Omental fat pad (tissue), 4 donors: ENCODE measurements at places on chromosomes 6 and 20. TPM values are rescaled to one million over a fixed set of nuclear protein-coding genes. Genes with fewer than 3 reads are reported as not detected.

GRCh38 chr20:39111359-39112177, 149.4 kb downstream of the DHX35 start:
- DNase-seq, result no peak

GRCh38 chr6:148518511-148519156, 176.0 kb downstream of the SASH1 start:
- DNase-seq, result no peak

DNA sequence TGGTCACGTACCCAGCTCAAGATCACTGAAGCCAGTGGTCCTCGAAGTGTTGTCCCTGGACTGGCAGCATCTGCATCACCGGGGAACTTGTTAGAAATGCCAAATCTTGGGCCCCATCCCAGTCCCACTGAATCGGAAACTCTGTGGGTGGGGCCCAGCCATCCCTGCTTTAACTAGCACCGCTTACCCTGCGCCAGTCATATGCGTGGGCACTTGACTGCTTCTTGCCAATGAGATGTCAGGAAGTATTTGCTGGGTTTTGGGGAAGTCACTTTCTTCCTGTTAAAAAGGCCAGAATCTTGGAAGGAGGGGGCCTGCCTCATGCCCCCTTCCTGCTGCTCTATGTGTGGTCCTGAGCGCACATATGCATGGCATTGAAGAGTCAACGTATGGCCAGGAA, 11.7 kb upstream of the SULF2 start:
- DNase-seq, result no peak

- no peak for DNase-seq
Measured at GRCh38 chr6:35483490-35483889, 13.4 kb downstream of the TEAD3 start.

DNA sequence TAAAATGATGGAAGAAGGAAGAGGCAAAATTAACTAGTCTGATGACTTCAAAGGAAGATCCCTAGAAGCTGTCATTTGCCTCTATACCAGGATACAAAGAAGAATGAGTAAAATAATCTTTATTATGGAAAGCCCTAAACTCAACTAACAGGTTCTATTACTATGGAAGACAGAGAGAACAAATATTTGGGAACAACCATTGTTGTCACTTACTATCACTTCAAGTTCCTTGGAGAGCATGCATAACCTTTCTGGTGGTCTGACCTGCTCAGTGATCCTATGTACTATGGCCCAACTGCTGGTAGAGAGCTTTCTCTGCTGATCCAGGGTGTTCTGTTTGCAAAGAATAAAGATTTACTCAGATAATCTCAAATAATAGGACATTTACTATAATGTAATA, 62.8 kb upstream of the TASP1 start:
- DNase-seq, result no peak

GRCh38 chr6:162690158-162690557, 37.4 kb downstream of the PRKN start:
- DNase-seq, result no peak

GRCh38 chr20:32497589-32498224, 87.4 kb downstream of the NOL4L start:
- no peak for DNase-seq

DNA sequence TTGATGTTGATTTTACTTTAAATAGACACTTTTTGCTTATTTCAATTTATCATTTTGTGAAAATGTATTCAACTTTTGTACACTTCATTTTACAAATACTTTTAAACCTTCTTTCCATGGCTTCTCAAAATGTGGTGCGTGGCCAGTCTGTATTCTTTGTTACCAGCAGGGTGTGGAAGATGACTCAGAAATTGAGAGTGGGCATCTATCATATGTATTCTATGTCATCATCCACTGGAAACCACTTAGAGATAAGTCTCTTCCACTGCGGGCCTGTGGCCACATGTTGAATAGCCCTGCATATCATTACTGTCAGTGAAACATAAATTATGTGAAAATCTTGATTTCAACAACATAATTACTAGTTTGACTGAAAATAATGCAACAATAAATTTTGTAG, 52.6 kb upstream of the MC3R start:
- no peak for DNase-seq

- no peak for DNase-seq
Measured at GRCh38 chr6:136477548-136477947, 72.7 kb downstream of the MAP7 start.

DNA sequence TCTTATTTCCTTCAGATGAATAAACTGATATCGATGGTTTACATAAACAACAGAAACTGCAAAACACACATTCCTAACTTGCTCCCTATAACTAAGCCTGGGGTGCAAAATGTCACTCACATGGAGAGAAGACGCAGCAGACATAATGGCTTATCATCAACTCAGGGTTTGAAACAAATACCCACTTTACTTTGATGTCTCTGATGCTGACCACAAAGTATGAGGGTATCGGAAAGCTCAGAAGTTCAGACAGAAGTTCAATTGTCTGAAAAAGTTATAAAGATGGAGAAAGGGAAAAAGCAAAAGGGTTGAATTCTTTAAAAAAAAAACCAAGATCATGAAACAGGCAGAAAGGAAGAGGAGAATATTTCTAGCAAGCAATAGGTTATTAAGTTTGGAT, 102.7 kb downstream of the FOXC1 start:
- DNase-seq, result no peak

DNA sequence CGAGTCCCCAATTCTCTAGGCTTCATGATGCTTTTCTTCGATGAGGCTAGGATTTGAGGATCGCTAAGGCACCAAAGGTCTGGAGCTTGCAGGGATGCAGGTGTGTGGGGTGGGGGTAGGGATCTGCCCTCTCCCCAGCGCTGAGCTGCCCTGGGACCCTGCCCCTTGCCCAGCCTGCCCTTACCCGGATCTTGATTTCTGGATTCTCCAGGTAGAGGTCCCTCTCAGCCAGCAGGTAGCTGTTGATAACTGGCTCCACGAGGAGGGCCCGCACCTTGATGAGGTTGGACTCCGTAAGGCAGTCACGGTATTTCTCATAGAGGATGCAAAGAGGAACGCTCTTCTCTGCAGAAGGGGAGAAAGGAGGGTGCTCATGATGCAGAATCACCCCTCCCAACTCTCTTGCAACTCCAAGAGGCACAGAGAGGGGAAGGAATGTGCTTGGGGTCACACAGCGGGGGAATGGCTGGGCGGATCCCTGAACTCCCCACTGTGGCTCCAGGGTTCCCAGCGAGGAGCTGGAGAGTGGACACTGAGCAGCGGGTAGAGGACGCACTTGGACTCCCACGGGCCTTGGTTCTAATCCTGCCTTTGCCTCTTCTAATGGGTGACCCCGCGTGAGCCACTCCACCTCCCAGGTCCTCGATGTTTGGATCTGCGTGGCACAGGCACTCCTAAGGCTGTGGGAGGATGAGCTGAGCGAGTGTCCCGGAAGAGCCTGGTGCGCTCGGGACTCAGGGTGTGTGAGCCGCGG, 32.7 kb downstream of the TGM2 start:
- no peak for DNase-seq

DNA sequence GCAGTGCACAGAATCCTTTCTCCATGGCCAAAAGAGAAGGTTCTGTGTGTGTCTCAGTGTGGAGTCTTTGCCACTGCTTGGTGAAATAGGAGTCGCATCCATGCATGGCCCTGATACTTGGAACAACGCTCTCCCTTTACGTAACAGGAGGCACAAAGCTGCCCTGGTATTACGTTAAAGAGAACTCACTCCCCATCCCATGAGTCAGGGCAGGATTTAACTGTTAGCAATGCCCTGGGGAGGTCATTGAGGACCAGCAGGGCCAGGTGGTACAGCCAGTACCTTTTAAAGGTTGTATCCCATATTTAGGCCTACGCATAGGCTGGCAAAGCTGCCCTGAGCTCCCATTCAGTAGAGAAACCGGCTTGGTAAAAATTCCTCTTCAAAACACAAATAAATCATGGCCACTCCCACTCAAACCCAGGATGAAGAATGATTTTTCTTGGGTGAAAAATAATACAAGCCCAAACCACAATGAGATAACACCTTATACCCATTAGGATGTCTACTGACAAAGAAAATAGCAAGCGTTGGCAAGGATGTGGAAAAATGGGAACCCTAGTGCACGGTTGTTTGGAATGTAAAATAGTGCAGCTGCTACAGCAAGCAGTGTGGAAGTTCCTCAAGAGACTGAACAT, 37.1 kb downstream of the MYLK4 start:
- no peak for DNase-seq

GRCh38 chr20:8740265-8740664, 328.6 kb upstream of the PLCB4 start:
- no peak for DNase-seq

- no peak for DNase-seq
Measured at GRCh38 chr6:156587751-156588301, 189.4 kb upstream of the ARID1B start.

DNA sequence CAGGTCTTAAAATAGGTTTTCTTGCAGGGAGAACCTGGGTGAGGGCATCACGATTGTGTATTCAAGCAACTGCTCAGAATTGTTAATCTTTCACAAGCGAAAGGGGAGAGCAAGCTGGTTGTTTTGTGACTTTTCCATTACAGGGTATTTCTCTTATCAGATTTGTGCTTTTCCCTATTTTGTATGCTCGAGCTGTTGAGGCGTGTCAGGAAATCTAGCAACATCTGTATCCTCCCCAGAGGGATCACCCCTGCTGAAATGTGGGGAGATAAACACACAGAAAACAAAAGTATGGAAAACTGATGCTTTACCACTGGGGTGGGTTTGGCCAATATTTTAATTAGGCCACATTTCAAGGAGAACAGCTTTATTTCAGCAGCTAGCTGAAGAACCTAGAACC, 187.0 kb downstream of the DTNBP1 start:
- no peak for DNase-seq

ABHD16B gene
- not detected for total RNA-seq

TCF21 gene
- total RNA-seq, result 7.4 TPM

WFDC12 gene
- not detected for total RNA-seq

AK9 gene
- 14.8 TPM for total RNA-seq

NCOA6 gene
- 20.8 TPM for total RNA-seq

RSPO3 gene
- 21.5 TPM for total RNA-seq

NQO2 gene
- total RNA-seq, result 54.0 TPM
